ENCODE measurements at places on chromosomes 3 and 15.

- no peak for DNase-seq
These were observed 418.1 kb downstream of the EPHA6 start for GRCh38 chr3:97232393-97233034.

- DNase-seq = no peak
These were observed 1.5 kb upstream of the FSIP1 start for GRCh38 chr15:39784125-39784524.

DNA sequence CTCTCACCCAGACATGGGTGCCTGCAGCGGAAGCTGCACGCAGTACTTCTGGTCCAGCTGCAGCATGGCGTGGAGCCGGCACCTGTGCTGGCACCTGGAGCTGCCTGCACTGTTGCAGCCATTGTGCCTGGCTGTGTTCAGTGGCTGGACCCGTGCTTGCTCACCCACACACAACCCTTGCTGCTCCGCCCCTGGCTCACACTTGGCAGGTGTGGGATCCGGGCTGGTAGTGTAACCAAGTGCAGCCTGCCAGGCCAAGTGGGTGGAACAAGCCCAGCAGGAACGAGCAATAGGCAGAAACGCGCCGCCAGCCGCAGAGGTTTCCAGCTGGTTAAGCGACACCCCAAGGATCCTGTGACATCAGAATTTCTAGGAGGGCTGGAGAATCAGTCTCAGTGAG lies 11.2 kb upstream of the SCAPER start:
- no peak for DNase-seq

DNA sequence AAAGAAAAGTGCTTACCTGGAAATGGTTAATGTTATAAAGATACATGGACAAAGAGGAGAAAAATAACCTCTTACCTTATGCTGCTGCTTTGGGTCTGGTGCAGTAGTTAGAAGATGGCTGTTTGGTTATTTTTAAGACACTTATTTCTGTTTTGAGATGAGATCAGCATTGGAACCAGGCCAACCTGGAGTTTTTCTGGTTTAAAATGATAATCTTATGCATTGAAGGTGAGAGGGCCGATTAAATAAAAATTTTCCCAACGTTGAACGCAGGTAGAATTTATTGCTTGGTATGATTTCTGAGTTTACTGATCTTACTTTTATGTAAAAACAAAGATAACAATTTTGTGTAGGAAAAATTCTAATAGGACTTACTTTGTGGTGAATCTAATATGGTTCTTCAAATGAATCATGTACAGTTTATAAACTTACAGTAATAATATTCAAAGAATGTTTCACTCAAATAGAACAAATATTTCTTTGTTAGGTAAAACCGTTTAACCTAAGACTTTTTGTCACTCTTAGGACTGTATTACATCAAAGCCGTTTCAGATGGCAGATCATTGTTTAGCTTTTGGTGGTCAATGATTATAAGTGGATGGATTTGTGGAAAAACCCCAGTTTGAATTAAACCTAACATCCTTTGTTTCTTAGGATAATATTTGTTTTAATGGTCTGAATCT lies 14.9 kb downstream of the UBE2E2 start:
- DNase-seq = no peak

- no peak for DNase-seq
These were observed 36.2 kb downstream of the CDCP1 start for GRCh38 chr3:45109771-45110508.

DNA sequence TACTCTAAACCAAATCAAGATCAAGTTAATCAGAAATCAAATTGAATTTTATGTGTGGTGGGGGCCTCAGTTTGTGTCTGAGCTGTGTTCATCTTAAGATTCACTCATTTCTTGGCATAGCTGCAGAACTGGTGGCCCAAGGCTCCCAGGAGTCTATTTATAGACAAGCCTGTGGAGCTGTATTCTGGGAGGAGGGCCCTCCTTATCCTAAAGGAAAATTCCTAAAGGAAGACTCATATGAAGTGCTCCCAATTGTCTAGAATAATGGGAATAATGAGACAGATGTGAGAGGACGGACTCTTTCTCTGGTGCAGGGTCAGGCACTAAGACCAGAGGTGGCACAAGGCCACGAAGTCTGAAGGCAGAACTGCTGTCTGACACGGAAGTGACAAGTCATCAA lies 38.9 kb downstream of the C3orf85 start:
- no peak for DNase-seq

DNA sequence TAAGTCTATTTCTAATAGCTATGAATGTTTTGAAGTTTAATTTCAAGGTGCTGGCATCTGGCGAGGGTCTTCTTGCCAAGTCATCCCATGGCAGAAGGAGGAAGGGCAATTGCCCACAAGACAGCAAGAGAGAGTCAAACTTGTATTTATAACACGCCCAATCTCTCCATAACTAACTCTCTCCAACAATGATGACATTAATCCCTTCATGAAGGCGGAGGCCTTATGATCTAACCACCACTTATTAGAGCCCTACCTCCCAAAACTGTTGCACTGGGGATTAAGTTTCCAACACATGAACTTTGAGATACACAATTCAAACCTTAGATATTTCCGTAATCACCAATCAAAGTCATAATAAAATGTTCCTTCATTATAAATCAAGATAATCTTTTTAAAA lies 406.9 kb downstream of the CNTN6 start:
- DNase-seq = no peak

DNA sequence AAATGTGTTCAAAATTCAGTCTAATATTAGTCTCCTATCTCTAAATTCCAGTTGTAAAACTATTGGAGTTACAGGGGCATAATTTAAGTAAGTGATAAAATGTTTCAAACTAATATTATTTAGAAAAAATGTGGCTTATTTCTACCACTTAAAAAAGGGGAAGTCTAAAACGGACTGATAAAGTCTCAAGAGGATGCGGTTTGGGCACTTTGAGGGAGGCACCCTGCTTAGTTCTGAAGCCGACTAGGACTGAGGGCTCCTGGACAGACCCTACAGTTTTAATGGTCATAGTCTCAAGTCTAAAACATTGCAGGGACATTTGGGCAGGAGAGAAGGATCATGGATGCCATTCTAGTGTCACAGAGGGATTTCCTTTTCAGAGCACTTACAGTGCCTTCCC lies 566.3 kb downstream of the NR2F2 start:
- DNase-seq = no peak

- no peak for DNase-seq
These were observed 256.3 kb downstream of the CPNE4 start for GRCh38 chr3:131778526-131778925.

DNA sequence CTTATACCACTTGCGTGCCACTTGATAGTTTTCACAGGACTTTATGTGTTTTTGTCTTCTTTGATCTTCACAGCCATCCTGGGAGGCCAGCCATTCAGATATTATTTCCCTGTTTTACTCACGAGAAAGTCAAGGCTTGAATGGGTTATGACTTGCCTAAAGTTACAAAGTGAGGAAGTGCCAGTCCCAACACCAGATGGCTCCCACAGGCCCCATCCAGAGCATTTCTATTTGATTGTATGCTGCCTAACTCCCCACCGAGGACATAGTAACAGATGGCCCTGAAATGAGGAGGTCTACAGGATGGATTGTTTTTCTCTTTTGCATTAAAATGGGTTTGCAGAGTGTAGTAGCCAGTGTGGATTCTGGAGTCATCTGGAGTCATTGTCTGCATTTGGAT lies 74.5 kb downstream of the SPTSSB start:
- no peak for DNase-seq

DNA sequence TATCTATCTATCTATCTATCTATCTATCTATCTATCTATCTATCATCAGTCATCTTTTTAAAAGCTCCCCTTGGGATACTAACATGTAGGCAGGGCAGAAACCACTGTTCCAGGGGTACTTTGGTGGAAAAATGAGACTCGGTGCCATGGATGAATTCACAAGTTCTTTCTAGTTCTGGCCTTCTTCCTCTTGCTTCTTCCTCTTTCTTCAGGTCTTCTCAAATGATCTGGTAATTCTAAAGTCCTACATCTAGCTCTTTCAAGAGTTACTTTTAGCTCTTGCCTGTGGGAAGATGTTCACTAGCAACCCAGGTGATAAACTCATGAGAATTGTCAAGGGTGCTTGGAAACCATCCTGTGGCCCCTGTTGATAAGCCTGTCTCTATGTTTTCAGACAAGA lies 168.5 kb upstream of the TBC1D5 start:
- DNase-seq = no peak

- no peak for DNase-seq
These were observed 253.1 kb downstream of the WDR72 start for GRCh38 chr15:53506370-53506769.

DNA sequence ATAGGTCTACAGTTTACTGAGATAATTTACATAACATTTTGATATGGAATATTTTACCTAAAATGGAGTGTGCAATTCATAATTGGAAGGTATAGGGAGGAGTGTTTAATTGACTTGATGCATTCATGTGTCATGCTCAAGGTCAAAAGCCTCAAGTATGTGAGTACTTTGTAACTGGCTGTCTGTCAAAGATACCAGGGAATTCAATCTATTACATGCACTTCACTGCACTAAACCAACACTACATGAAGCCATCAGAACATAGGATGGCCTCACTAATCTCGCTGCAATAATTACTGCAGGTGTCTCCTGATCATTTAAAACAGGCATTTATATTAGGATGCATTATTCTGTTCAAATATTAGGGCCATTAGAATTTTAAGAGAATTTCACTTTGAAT lies 367.2 kb downstream of the CNTN4 start:
- DNase-seq = no peak

DNA sequence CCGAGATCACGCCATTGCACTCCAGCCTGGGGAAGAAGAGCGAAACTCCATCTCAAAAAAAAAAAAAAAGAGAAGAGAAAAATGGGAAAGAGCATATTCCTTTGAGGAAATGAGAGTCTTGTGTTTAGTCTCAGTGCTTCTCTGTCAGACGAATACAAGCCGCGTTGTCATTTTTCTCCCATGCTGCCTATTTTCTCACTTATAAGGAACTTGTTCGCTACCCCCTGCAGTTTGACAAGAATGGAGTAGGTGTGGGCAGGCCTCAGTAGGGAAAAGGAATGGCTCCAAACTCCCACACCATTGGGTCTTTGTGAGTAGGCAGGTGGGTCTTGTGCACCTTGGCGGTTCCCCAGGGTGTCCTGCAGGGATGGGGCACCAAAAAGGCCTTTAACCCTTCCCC lies 6.5 kb downstream of the GPR160 start:
- DNase-seq = no peak

- DNase-seq = no peak
These were observed 2.9 kb downstream of the HDGFL3 start for GRCh38 chr15:83204697-83205096.

GRCh38 chr3:42387802-42388651 lies 22.4 kb downstream of the LYZL4 start:
- DNase-seq = no peak

GRCh38 chr15:29046977-29047376 lies 161.2 kb downstream of the APBA2 start:
- DNase-seq = no peak

DNA sequence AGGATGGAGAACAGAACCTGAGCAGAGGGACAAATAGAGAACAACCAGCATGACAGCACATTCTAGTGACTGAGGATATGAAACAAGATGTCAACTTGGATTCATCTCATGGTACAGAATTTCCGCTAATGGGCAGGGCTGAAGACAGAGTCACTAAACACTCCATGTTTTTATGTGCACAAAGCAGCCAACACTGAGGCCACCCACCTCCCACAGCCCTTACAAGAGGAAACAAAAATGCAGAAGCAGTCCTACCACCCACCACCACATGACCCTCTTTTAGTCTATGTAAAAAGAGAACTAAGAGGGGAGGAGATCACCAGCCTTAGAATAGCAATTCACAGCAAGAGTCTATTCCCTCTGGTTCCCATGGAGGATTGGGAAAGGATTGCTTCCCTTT lies 131.4 kb upstream of the UBE2E2 start:
- DNase-seq = no peak

DNA sequence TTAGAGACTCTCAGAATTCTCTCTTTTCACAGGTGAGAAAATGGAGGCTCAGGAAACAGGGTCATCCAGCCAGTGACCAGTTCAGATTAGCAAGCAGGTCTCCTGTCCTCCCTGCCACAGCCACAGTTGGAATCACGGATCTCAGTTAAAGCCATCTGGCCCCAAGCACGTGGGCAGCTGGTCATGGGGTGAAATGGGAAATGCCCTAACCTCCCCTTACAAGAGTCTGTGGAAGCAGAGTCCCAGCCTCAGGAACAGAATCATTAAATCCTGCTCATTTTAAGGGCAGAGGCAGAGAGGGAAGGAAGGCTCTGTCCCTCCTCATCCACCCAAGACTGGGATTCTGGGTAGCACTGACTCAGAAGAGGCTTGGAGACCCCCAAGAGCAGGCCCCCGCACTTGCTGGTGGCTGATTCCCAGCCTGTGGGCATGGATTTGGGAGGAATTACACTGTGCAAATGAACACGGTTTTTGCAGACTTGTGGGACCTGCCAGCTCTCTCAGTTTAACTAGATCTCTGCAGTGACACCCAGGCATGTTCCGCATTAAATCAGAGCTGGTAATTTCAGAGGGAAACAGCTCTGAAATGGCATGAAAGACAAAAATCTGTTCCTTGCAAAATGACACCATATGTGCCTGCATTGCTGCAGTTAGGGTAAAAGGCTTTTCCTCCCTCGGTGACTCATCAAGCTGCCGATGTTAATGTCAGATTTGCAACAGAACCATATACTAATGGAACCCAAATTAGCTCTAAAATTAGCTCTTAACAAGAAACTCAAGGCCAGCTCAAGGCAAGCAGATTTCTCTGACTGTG lies 89.0 kb downstream of the BDH1 start:
- no peak for DNase-seq

GRCh38 chr3:30544812-30545211 lies 61.6 kb upstream of the TGFBR2 start:
- no peak for DNase-seq

DNA sequence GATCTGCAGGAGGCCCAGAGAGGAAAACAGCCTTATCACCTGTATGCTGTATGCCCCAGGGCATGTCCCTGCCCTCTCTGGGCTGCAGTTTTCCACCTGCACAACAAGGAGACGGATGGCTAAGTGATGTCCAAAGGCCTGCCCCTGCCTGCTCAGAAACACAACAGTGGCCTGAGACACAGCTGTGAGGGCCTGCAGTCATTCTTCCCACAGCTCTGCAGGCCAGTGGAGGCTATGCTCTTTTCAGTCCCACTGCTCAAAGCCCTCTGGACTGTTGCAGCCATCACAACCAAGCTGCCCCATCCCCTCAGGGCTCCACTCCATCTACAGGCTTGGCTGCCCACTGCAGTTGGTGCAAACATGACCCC lies 5.2 kb upstream of the TBC1D2B start:
- no peak for DNase-seq

DNA sequence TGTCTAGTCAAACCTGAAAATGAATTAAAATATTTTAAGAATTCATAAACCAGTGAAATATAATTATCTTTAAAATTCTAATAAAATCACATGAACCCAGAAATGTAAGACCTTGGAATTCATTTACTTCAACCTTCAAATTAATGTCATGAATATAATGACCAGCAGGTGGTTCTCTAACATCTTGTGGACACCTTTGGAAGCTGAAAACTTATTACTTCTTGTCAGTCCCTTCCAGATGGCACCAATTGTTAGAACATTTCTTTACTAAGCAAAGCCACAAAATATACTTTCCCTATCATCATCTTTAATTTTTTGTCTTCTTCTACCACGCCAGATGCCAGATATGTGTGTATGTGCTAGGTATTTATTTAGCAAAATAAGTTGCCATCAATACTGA lies 240.0 kb downstream of the MBNL1 start:
- DNase-seq = no peak
